ENCODE measurements at places on chromosomes 1 and 21.
A peak's percentile ranks its signal among the peaks of the same experiment; 100 is the strongest.

DNA sequence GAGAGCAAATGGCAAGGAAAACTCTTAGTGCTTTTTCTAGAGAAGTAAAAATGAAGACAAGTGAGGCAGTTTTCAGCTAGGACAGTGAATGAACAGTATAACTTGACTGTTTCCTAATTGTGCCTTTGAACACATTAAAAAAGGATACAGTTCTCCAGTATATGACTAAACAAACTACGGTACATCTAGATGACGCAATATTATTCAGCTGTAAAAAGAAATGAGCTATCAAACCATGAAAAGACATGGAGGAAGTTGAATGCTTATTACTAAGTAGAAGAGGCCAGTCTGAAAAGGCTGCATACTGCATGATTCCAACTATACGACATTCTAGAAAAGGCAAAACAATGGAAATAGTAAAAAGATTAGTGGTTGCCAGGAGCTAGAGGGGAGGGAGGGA is 206.3 kb downstream of the SIPA1L2 start:
- DNase-seq: peak; percentile 30

- DNase-seq: no peak
Measured at GRCh38 chr1:205974712-205975111, 28.5 kb downstream of the RAB7B start.

- DNase-seq: no peak
Measured at GRCh38 chr1:155253797-155254196, 1.5 kb downstream of the ENTREP3 start.

DNA sequence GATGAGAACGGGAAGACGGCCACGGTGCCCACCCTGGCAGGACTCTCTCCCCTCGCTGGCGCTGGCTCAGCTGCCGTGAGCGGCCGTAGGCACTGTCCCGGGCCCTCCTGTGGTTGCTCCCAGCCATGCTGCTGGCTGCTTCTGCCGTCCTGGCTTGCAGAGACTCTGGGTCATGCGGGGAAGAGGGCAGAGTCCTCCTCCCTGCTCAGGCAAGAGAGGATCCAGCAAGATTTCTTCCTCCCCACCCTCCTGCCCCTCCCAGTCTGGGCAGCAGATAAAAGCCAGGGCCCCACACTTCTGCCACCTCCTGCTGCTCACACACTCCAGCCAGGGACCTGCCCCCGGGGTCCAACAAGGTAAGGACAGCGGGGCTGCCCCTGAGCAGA is 60.1 kb downstream of the AGPAT3 start:
- no peak for DNase-seq

DNA sequence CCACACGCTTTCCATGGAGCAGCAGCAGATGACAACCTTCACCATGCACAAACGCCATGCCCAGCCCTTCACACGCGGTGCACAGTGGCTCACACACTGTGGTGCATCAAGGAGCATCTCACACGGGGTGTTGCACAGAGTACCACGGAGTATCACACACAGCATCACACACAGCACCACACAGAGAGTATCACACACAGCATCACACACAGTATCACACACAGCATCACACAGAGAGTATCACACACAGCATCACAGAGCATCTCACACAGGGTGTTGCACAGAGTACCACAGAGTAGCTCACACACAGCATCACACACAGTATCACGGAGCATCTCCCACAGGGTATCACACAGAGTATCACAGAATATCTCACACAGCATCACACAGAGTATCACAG is 122.2 kb upstream of the RAB4A start:
- DNase-seq: no peak

DNA sequence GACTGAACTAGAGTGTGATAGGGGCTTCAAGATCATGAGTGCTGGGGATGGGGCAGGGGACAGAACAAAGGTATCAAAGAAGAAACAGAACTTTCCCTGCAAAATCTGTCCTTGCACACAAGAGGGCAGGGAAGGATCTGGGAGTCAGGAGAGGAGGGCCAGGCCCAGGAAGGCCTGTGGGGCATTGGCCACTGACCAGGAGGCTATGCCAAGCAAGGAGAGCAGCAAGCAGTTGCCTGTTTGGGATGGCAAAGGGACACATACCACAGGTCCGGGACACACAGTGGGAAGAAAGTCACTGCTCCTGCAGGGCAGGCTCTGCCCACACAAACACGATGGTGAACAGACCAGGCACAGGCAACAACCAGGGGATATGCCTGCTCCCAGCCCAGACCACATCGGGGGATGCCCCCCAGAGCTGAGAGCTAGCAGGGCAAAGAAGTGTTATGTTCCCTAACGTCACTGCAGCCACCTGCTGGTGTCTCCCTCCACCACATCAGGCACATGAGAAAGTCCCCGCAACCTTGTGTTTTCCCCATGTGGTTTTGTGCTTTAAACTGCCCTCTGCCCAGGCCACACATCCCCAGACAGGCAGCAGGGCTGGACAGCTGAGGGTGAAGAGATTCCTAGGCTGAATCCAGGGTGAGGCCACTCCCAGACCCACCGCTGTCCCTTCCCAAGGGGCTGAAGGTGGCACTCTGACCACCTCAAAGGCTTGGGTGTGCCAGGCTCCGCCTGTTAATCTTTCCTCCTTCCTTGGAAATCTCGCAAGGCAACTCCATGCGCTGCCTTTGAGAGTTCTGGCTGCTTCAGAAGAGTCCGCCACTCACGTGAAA is 53.6 kb downstream of the KIF21B start:
- DNase-seq: no peak

DNA sequence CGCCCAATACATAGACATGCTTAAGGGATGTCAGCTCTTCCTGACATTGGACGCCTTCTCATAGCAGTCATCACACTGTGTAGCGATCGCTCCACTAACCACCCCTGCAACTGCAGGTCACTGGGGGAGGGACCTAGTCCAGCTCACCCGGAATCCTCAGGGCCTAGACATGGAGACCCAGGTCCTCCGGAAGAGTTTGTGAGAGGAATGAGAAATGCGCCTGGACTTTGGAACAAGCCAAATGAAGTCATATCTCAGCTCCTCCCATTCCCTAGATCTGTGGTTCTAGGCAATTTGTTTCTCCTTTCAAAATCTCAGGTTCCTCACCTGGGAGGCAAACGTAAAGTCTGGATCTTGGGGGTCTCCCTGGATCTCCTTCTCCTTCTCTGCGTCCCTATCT is 253.3 kb downstream of the KAZN start:
- DNase-seq: no peak

DNA sequence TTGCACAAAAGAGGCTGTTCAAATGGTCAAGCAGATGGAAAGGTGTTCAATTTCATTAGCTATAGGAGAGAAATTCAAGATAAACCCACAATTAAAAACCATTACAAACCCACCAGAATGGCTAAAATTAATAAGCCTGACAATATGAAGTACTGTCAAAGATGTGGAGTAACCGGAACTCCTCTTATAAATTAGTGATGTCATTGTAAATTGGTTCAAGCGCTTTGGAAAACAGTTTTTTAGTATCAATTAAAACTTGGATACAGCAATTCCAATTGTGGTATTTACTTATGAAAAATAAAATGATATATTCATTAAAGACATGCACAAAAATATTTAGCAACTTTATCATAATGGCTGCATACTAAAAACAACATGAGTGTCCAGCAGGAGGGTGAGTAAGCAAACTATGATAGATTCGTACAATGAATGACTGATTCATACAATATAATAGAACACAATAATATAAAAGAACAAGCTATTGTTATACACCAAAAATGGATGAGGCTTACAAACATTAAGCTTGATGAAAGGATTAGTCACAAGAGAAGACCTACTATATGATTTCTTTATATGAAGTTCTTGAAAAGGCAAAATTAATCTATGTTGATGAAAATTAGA is 38.4 kb upstream of the FGGY start:
- DNase-seq: no peak

DNA sequence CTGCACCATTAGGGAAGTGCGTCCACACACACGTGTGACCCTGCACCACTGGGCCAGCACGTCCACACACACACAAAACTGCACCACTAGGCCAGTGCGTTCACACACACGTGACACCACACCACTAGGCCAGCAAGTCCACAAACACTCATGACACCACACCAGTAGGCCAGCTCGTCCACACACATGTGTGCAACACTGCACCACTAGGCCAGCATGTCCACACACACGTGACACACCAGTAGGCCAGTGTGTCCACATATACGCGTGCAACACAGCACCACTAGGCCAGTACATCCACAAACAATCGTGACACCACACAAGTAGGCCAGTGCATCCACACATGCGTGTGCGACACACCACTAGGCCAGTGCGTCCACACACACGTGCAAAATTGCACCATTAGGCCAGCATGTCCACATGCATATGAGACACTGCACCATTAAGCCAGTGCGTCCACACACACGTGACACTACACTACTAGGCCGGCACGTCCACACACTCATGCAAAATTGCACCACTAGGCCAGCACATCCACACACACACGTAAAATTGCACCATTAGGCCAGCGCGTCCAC is 235.0 kb downstream of the SLC45A1 start:
- no peak for DNase-seq

DNA sequence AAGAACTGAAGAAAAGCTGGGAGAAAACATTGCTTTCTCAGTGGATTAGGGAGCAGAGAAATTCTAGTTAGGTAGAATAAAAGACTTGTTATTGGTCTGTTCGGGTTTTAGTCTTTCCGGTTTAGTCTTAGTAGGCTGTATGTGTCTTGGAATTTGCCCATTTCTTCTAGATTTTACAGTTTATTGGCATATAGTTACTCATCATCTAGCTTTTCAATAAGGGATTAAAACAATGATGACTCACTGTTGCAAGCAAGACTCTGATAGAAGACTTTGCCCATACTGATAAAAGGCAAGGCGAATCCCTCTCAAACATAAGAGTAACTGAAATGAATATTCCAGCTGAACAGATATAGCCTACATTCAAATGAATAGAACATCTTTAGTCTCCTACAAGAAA is 62.3 kb downstream of the GPR137B start:
- no peak for DNase-seq

DNA sequence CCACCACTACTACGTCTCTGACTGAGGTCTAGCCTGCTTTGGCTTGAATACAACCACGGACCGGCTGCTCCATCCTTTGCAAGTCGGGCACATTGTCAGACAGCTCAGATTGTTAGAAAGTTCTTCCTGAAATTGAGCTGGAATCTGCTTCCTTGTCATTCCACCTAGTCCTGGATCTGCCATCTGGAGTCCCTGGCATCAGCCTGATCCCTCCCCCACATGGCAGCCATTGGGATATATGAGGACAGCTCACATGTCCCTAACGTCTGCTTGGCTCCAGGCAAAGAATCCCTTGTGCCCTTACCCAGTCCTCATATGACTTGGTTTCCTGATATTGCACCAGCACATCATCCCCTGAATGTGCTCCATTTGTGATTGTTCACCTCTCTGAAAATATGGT is 56.3 kb upstream of the SYT6 start:
- no peak for DNase-seq

GRCh38 chr1:167186771-167187170 is 33.9 kb upstream of the POU2F1 start:
- no peak for DNase-seq

GRCh38 chr1:8902765-8903164 is 24.3 kb upstream of the ENO1 start:
- DNase-seq: peak; percentile 57

- peak; percentile 47 for DNase-seq
Measured at GRCh38 chr1:24641646-24642151, 1.4 kb upstream of the SRRM1 start.

- DNase-seq: no peak
Measured at GRCh38 chr1:55524006-55524405, 308.8 kb upstream of the USP24 start.

GRCh38 chr1:193919827-193920226 is 733.4 kb upstream of the B3GALT2 start:
- DNase-seq: peak; percentile 17

DNA sequence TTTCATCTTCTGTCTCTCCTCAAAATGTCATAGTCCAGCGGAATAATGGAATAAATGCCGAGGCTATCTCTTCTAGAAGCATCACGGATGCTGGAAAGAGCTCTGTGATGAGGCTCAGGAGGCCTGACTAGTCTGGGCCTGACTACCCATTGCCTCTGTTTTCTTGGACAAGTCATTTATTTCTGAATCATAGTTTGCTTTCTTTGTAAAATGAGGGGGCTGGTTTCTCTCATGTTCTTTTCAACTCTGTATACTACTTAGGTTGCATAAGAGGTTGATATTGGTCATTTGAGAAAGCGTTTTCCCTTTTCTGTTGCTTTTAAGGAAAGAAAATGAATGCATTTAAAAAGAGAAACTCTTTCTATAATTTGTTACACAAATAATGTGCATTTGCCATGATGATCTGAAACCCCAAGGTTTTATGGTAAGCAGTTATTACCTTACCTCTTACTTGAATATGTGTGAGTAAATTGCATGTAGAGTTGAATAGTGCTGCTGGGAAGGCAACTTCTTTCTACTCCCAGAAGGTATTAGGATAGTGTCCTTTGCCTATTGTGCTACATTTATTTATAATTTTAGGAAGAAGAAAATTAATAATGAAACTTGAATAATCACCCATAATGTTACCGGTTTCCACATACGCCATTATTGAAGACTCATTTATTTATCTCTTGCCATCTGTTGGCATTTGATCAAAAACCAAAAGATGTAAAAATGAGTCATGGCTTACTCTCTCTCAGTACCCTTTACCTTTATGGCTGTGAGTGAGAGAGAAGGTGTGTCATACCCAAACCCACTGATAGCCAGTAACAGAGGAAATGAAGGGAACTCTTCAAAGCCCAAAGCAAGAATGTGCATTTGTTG is 179.1 kb downstream of the FASLG start:
- DNase-seq: no peak

DNA sequence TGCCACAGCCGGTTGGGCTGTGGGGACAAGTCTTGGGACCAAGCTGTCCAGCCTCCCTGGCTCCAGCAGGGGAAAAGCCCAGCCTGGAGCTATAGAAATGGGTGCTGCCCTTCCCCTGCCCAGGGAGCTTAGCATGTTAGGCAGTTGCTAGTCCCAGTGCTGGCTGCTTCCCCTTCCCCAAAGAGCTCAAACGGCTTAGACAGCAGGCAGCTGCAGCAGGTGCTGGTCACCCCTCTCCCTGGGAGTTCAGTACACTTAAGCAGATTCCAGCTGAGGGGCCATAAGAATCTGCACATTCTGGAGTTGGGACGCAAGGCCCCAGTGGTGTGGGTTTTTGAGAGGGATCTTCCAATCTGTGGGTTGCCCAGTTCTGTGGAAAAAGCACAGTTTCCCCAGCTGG is 11.1 kb upstream of the REG4 start:
- DNase-seq: no peak

- no peak for DNase-seq
Measured at GRCh38 chr1:165259236-165259635, 97.3 kb downstream of the LMX1A start.

GRCh38 chr1:23020706-23021405 is 1.6 kb downstream of the KDM1A start:
- peak; percentile 17 for DNase-seq

GRCh38 chr1:221473411-221473810 is 268.5 kb downstream of the DUSP10 start:
- DNase-seq: no peak

Data from cardiac fibroblast (primary cell).